A549 (cell line): ENCODE measurements at places on chromosomes 7 and 10. TPM values are rescaled to one million over a fixed set of nuclear protein-coding genes. Genes with fewer than 3 reads are reported as not detected.

- no peak for DNase-seq
Observed at GRCh38 chr7:95106401-95106800, 199.0 kb downstream of the PPP1R9A start.

GRCh38 chr10:59177031-59177797 is 771 bp downstream of the PHYHIPL start:
- peak; percentile 31 for DNase-seq

GRCh38 chr10:109430799-109431198 is 492.5 kb downstream of the XPNPEP1 start:
- no peak for DNase-seq

GRCh38 chr10:65123120-65123519 is 1601.9 kb downstream of the REEP3 start:
- DNase-seq: no peak

DNA sequence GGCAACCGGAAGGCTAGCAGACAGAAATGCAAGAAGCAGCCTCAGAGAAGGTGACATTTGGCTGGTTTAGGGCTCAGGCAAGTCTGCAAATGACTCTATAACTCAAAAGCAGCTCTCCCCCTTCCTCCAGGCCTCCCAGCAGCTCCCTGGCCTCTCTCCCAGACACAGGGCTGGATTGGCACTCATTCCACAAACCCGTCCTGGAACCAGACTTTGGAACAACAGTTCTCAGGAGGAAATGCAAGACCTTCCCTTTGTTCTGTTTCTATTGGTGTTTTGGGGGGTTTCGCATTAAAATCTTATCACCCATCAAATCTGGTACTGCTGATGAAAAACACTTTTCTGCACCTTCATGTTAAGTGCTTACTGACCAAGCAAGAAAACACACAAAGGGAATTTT is 40.3 kb upstream of the EFCAB10 start:
- DNase-seq: no peak

DNA sequence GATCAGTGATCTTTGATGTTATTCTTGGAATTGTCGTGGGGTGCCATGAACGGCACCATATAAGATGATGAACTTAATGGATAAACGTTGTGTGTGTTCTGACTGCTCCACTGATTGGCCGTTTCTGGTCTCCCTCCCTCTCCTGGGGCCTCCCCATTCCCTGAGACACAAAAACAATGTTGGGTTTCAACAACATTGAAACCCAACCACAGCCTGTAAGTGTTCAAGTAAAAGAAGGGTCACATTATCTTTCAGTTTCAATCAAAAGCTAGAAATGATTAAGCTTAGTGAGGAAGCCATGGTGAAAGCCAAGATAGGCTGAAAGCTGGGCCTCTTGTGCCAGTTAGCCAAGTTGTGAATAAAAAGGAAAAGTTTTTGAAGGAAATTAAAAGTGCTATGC is 19.5 kb downstream of the EN2 start:
- no peak for DNase-seq

DNA sequence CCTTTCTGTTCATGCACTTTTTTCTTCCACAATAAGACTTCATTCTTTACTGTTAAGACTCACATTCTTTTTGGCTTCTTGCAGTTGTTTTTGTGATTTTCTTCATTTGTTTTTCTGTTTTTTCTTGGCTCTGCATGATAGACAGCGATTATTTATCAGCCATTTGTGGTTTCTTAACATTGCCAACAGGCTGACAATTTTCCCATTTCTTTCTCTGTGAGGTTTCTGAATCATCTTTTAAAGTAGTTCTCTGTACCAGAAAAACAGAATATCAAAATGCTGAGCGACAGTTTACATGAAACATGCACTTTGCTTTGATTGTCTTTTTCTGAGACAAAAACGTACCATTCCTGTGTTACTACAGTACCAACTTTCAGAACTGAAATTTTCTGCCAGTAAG is 334.2 kb upstream of the MAGI2 start:
- DNase-seq: no peak

DNA sequence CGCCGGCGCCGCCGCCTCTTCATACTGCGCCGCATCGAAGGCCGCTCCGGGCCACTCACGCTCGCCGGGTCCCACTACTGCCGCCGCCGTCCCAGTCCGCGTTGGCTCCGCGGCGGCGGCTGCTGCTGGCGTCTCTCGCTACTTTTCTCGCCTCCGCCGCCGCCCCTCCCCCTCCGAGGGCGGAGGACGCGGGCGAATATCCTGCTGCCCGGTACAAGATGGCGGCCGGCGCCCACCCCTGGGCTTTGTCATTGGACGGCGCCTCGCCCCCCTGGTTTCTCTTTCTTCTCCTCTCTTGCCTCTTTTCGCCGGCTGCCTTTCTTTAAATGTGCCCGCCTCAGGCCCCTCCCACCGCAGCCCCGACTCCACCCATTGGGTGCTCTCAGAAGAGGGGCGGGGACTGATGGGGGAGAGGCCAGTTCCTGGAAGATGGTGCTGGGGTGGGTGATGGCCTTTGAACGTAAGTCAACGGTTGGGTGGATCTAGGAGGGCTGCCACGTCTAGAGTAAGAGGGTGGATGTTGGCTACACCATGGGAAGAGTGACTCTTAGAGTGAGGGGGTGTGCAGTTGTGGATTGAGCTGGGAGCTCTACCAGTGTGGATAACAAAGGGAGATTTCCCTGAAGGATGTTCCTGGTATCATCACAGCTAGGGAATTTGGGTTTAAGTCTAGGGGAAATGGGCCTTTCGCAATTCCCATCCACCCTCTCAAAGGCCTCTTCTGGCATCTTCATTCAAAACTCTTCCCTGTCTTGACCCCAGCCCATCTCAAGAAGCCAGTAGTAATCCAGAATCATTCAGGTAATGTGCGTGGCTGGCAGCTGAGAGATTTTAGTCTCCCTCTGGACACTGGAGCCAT is at the start of gene CCDC71L:
TSS of gene CCDC71L (minus strand) at position 297 of the 859 bp plus-strand sequence. CDS start at position 35, 262 bp downstream.
- DNase-seq: peak; percentile 93

DNA sequence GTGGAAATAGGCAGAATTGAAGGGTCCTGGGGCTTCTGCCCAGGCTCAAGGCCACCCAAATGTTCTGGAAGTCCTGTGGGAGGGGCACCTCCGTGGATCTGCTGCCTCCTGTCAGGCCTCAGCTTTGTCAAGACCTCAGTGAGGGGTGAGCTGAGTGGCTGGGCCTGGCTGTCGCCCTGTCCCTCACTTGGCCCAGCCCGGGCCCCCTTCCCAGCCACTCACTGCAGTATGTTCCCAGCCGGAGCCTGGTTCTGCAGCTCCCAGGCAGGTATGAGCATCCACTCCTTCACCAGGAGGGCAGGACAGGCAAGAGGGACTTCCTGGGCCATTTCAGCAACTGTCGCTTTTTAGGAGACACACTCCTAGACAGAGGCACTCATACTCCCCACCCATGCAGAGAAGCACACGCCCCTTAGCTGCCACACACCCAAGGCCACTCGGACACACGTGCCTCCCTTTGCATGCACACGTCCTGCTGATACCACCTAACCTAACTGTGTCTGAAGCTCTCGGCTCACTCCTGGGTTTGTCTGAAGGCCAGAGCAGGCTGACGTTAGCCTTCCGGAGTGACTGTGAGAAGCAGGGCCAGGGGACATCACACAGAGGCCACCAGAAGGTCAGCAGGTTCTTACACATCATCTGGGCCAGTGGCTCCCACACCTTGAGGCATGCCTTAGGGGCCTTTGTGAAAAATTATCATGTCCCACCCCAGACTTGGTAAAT is 72.2 kb upstream of the COL13A1 start:
- DNase-seq: no peak

The AASS gene
- 0.04 to 0.05 TPM (median 0.04 TPM) in 3 replicates for polyA plus RNA-seq

The CCDC172 gene
- polyA plus RNA-seq: not detected in 3 replicates

The ZNF365 gene
- 1.1 to 1.3 TPM (median 1.2 TPM) in 3 replicates for polyA plus RNA-seq

The NEBL gene
- 11.9 to 14.2 TPM (median 13.0 TPM) in 3 replicates for polyA plus RNA-seq

The PIK3CG gene
- polyA plus RNA-seq: not detected in 3 replicates

The SPDYE2B gene
- polyA plus RNA-seq: not detected in 3 replicates
